ENCODE measurements at places on chromosomes 7 and 10.

- DNase-seq = peak; percentile 67
Observed at GRCh38 chr7:142880876-142881505, 4.6 kb downstream of the TRPV6 start.

DNA sequence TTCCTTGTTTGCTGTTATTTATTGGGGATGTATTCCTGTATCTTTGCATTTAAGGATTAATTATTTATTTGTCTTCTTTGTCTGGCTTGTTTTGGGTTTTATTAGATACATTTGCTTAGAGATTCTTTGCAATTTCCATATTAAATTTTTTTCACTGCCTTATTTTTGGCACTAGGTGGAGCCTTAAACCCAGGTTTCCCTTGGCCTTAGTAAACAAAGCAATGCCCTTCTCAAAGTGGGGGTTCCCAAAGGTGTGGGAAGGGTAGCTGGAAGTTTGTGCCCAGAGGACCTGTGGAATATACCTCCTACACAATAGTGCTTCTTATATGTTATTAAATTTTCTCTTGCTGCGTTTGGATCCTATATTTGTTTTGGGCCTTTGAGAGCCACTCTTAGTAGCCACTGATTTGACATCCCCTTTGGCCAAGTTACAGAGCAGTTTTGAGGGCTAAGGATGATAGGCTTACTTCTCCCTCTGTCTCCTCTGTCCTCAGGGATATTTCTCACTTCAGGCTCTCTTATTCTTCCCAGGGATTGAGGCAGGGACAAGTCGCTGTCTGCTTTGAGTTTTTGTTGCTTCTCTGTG is 162.3 kb downstream of the ITGB1 start:
- DNase-seq = peak; percentile 41

GRCh38 chr7:129285111-129285510 is 60.3 kb downstream of the AHCYL2 start:
- no peak for DNase-seq

GRCh38 chr7:72435925-72436480 is 23.9 kb upstream of the CALN1 start:
- DNase-seq = no peak

GRCh38 chr10:71693377-71693776 is 26.2 kb downstream of the C10orf105 start:
- no peak for DNase-seq

DNA sequence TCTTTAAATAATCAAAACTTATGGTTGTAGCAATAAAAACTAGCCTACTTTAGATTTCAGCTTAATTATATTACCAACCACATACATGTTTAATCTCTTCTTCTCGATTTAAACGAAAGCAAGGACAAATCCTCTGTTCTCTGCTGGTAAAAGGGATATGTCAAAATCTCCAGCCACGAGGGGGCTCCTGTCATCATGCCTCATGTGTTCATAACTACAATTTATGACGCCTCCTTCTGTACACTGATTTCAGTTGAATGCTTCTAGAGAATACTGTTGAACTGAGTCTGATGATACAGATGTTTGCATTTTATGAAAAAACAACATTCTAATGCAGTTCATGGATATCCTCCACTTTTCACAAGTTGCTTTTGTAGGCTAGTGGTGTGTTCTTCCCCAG is 220.0 kb upstream of the DPP6 start:
- DNase-seq = no peak

GRCh38 chr7:100539436-100540006 is 518 bp downstream of the AGFG2 start:
- no peak for DNase-seq

DNA sequence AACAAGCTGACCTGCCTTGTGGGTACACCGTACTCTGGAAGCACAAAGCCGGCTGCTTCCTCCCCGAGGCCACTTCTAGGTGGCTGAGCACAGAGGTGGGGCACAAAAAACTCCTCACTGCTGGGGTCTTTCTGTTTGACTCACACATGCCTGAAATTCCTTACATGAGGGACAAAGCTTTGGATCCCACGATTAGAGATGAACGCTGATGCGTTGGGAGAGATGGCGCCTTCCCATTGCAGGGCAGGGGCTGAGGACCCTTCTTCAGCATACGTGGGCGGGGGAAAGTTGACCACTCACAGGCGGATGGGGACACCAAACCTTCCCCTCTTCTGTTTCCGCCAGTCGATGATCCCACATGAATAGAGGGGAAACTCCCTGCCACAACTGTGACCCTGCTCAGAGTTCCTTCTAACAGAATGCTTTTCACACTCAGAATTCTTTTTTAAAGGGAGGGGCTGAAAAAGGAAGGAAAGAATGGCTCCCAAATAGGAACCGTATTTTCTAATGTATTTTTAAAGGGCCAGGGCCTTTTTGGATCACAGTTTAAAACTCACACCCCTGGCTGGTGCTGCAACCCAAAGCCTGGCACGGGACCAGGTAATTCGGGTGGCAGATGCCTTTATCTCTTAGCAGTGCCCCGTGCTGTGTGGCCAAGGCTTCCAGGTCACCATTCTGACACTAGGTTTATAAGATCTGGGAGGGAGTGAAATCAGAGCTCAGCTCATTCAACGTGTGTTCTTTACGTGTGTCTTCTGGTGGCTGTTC is 134.0 kb downstream of the PRKAG2 start:
- no peak for DNase-seq

GRCh38 chr7:99730238-99730810 is 4.7 kb downstream of the CYP3A7 start:
- no peak for DNase-seq

DNA sequence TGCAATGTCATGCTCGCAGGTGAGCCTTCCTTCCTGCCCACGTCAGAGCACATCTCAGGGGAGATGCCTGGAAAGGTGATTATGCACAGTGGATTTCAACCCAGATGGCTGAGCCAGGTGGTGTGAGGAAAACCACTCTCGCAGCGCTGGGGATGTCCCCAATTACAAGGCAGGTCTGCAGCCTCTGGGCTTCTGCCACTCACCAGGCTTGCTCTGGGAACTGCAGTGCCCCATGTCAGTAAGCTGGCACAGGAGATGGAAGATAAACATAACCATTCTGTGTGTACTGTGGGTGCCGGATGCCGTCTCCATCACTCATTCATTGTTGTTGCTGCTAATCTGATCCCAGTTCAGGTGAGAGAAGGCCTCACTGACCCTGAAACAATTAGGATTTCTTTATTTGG is 222.9 kb upstream of the PITRM1 start:
- DNase-seq = no peak

- no peak for DNase-seq
Observed at GRCh38 chr7:107932805-107933204, 41.8 kb downstream of the DLD start.

- no peak for DNase-seq
Observed at GRCh38 chr10:67667035-67667425, 29.0 kb downstream of the CTNNA3 start.

GRCh38 chr10:37734971-37735370 is 122.4 kb downstream of the ZNF248 start:
- no peak for DNase-seq

DNA sequence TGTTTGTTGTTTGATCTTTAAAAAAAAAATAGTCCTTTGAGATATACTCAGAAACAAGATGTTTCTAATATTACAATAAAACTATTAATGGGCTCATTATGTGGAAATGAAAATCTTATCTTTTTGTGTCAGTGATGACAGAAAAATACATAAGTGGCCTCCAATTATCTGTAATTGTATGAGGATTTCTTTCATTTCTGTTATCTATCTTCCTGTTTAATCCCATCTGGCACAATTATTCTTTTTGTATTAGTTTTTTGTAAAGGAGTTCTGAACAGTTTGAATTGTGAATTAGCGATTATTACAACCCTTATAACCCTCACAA is 270.8 kb downstream of the BBS9 start:
- DNase-seq = no peak

DNA sequence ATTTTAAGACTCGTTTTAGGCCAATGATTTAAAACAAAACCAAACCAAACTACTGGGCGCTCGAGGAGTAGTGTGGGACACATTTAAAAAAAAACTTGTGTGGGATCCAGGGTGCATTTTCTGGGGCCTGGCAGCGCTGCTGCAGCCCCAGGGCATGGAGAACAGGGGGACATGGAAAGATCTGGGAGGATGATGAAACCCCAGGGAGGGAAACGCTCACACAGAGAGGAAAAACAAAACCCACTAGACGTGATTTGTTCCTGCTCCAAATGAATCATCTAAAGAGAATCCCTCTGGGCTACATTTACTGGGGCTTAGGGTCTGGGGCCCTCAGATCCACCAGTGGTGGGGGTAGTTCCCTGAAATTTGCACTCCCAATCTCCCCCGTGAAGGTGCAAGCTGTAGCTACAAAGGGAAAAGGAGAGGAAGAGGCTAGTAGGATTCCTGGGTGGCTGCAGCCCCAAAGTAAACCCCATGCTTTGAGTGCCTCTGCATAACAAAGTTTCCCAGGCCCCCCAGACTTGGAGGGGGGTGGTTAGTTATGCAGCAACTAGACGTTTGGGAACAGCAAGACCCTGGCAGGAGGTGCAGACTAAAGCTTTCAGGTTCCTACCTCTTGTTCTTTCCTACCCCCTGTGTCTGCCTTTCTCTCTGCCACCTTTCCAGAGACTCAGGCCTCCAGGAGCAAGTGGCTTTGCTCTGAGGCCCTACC is 14.5 kb upstream of the HOXA13 start:
- no peak for DNase-seq

DNA sequence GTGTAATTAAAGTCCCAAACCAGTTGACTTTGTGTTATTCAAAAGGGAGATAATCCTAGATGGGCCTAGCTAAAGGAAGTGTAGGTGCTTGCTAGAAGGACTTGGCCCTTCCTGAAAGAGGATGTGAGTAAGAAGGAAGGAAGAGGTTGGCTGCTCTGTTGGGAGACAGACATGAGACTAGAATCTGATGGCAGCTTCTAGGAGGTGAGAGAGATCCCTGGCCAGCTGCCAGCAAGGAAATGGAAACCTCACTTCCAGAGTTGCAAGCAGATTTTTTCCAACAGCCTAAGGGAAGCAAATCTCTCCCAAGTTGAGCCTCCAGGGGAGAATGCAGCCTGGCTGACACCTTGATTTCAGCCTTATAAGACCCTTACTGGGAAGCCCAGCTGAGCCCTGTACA is 368.4 kb upstream of the ZMIZ1 start:
- peak; percentile 24 for DNase-seq

GRCh38 chr10:90777621-90778020 is 80.2 kb downstream of the HTR7 start:
- DNase-seq = no peak

DNA sequence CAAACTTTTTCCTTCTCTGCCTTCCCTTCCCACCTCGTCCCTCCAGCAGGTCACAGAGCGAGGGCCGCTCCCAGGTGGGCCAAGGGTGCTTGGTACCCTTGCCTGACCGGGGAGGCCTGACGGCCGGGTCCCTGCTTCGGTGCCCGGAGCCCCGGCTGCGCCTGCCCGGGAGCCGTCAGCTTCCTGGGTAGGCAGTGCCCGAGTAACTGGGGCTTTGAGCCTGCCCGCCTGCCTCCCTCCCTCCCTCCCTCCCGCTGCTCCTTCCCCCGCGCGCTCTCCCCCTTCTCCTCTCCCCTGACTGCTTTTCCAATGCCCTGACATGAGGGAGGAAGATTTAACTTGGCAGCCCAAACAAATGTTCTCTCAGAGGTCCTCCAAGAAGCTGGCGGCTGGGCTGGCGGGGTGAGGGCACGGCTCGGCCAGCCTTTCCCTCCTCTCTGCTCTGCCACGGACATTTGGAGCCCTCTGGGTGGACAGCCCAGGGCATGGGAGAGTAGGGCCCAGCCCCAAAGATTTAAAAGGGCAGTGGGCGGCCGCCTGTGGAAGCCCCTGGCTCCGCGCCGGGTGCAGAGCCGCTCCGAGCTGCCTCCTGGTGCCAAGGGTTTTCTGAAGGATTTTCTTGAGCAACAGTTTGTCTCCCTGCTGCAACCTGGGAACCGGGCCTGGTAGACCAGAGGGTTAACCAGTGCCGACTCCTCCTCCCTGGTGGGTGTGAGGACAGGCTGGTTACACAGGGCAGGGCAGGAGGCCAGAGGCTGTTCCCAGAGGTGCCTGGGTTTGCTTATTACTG is 2.0 kb downstream of the ZMIZ1 start:
- peak; percentile 91 for DNase-seq

- DNase-seq = no peak
Observed at GRCh38 chr7:83478616-83479015, 170.3 kb downstream of the SEMA3E start.

DNA sequence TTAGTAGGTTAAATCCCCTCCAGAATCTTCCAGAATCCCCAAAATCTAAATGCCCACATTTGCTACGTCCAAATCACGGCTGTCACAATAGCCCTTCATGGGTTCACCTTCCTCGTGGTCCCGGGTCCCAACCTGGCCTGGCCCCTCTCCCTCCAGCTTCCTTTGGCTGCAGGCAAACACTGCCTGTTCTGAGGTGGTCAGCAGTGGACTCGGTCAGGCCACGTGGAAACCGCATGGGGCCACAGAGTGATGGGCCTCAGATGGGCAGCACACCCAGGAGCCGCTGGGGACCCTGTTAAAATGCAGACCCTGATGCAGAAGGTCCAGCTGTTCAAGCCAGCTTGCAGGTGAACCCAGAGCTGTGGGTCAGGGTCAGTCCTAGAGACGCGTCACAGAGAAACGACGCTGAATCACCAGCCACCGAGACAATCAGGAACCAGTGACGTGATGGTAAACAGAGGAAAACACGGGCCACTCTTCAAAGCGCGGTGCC is 588.6 kb downstream of the DNAJB6 start:
- no peak for DNase-seq

GRCh38 chr10:125008689-125009638 is 67.0 kb downstream of the ZRANB1 start:
- peak; percentile 56 for DNase-seq

DNA sequence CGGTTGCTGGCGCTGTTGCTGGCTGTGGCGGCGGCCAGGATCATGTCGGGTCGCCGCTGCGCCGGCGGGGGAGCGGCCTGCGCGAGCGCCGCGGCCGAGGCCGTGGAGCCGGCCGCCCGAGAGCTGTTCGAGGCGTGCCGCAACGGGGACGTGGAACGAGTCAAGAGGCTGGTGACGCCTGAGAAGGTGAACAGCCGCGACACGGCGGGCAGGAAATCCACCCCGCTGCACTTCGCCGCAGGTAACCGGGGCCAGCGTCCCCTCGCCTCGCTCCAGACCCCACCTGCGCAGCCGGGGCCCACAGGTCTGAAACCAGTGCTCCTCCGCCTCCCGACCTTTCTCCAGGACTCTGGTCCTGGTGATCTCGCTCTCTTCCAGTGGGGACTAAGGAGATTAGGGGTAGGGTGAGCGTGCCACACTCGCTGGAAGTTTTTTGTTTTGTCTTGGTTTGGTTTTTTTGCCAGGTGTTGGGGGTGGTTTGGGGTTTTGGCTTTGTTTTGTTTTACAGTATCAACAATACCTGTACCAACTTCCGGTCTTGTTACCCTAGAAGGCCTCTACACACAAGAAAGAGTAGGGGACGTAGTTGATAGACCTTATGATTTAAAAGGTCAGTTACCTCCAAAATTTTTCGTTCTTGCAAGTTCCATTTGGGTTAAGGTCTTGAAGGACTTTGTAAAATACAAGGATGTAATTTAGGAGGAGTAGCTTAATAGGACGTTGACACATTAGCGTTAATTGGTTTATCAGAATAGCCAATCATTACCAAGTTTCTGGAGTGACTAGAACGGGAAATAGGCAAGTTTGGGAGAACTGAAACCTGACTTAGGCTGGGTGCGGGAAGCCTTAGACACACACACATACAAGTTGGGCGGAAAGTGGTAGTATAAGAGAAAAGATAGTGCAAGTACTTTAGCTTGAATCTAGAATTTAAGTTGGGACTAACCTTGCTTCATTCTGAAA is 704 bp downstream of the TNKS2 start:
- DNase-seq = peak; percentile 50
